ENCODE measurements at places on chromosomes 5 and 9.

DNA sequence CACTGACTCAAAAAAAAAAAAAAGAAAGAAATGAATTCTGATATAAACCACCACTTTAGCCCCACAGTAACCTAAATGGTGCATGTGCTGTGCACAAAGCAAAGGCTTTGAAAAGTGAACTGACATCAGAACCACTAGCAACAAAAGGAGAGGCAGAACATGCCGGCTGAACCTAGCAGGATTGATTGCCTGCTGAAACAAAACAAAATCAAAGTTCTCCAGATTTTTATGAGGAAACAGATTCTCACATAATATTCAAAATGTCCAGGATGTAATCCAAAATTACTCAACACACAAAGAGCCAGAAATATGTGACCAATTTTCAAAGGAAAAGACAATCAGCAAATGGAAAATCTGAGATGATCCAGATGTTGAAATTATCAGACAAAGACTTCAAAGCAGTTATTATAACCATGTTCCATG lies 37.9 kb downstream of the UBTD2 start:
- no peak for DNase-seq

- DNase-seq: peak; percentile 58
Observed at GRCh38 chr5:179806250-179807048, at the start of gene MGAT4B. Gene MGAT4B, minus strand, starts transcription at chr5:179806866. Its CDS starts 283 bp downstream, at chr5:179806583.

DNA sequence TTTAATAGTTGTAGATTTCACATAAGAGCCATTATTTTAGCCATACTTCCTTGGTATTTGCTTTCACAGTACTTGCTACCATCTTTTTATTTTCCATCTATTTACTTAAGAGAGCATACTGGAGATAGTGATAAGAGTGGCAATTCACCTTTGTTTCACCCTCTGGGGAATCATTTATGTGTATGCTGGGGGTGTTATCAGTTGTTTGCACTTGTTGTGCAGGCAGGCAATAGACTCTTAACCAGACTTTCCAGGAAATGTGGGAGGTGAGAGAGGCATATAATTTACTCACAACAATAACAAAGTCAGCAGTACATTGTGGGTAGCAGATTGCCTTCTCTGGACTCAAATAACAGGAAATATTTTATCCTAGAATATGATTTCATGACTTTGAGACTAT lies 1018.3 kb downstream of the CDH12 start:
- DNase-seq: no peak

DNA sequence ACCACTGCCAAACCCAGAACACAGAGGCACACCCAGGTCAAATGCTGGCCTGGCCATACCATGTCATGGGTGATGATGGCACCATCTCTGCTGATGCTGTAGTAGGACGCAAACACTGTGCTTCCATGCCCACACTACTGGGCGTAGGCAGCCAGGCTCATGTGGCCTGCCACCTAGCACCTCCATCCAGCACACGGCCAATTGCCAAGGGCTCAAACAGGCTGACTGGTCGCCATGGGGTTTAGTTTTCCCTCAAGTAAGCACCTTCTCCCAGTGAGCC lies 39.4 kb downstream of the BICD2 start:
- DNase-seq: no peak

- DNase-seq: no peak
Observed at GRCh38 chr9:137982200-137982599, 104.6 kb downstream of the CACNA1B start.

DNA sequence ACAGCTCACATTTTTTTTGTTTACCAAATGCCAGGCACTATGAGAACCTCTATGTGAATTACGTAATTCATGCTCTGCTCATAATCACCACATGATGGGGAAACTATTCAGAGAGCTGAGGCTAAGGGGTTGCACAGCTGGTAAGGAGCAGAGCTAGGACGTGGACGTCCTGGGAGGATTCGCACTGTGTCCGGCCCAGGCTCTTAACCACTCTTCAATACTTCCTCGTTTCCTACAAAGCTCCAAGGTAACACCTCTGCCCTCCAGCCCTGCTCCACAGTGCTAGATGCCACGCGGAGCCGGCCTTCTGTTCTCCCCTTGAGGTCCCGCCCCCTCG lies 8.7 kb downstream of the PHF19 start:
- no peak for DNase-seq

DNA sequence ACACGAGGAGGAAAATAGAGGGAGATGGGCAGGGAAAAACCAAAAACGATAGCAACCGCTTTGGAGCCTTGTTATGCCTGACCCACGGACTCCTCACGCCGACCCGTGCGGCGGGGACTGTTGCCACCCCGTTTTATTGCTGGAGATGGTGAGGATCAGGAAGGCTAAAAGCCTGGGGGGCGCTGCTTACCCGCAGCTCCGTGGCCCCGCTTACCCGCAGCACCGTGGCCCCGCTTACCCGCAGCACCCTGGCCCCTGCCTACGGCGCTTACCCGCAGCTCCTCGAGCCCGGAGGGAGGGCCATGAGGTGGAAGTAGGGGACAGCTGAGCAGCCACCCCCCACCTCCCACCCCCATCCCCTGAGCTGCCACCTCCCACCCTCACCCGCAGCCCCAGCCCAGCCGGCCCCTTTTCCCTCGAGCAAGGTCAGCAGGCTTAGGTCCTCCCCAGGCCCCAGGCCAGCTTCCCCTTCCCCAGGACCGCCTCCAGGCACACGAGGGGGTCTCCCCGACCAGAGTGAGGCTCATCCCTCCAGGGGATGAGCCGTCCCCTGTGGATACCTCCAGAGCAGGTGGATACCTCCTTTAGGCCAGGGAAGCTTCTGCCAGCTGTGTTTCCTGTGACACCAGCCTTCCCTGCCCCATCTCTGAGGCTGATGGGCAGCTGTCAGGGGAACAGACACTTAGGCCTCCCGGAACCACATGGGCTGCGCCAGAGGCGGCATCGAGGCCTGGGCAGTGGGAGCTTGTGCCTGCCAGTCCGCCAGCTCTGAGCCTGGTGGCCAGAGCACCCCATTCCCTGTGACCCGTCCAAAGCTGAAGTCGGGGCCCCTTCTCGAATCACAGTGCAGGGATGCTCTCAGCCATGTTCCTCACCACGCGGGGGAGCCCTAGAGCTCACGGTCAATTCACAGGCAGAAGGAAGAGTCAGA lies 92.3 kb downstream of the LMX1B start:
- peak; percentile 21 for DNase-seq

Measured in caudate nucleus (tissue), 63 donors.